DMS79 (cell line): ENCODE measurements at places on chromosomes 3 and 15.
A peak's percentile ranks its signal among the peaks of the same experiment; 100 is the strongest.

GRCh38 chr3:162777118-162777517, 1280.5 kb downstream of the OTOL1 start:
- DNase-seq, result no peak

DNA sequence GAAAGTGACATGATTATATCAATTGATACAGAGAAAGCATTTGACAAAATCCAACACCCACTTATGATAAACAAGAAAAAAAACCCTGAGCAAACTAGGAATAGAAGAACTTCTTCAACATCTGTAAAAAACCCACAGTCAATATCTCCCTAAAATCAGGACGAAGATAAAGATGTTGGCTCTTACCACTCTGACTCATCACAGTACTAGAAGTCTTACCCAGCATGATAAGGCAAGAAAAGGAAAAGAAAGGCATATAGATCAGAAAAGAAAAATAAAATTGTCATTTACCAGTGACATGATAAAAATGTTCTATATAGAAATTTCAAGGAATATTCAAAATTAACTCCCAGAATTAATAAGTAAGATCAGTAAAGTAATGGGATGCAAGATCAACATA, 7.2 kb upstream of the FBXW12 start:
- DNase-seq, result no peak

DNA sequence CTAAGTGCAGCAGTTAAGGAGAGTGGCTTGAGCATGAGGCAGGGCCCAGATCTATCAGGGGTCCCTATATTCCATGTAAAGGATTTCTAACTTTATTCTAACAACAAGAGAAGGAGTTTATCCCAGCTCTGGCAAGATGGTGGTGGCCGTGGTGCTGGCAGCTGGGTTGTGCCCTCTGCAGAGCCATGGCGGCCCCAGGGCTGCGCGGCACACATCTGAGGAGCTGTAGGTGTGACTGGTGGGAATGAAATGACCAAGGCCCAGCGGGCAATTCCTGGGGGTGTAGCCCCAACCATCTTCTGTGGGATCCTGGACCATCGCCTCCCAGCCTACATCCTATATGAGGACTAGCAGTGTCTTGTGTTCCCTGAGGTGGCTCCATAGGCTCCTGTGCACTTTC, 263.5 kb downstream of the CNTN4 start:
- DNase-seq, result no peak

DNA sequence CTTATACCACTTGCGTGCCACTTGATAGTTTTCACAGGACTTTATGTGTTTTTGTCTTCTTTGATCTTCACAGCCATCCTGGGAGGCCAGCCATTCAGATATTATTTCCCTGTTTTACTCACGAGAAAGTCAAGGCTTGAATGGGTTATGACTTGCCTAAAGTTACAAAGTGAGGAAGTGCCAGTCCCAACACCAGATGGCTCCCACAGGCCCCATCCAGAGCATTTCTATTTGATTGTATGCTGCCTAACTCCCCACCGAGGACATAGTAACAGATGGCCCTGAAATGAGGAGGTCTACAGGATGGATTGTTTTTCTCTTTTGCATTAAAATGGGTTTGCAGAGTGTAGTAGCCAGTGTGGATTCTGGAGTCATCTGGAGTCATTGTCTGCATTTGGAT, 74.5 kb downstream of the SPTSSB start:
- no peak for DNase-seq

DNA sequence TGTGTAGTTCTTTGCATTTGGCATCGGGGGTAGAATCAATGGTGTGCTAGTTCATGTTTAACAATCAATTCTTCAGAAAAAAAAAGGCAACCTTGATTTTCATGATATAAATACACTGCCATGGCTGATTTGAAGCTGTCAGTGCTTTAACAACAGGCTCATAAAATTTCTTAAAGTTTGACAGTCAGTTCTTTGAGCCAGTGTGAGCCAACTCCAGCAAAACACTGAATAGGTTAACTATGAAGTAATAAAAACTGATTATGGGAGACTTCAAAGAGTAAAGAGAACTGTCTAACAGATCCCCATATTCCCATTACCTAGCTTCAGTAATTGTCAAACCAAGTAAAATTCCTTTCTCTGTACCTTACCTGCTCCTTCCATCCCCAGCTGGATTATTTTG, 241.7 kb upstream of the SUCLG2 start:
- DNase-seq, result no peak

- DNase-seq, result no peak
Measured at GRCh38 chr3:143895805-143896204, 47.5 kb upstream of the SLC9A9 start.

DNA sequence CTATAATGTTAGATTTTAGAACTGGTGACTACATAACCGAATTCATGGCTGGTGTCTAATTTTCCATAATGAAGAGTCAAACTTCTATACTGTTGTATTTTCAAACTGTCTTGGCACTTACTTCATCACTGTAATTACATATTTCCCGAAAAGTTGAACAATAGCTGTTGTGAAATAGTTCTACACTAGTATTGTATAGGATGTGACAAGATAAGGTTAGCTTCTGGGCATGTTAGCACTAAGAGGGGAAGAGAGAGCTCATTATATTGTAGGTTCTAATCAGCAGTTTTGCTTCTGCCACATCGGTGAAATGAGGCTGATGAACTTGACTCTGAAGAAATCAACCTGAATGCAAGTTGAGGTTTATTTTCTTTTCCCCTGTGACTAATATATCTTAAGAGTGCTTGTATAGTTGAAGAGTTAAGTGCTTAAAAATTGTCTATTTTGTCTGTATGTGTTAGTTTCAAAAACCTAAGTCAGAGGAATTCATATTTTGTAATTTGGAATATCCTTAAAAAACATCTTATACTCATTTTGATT, 8.9 kb downstream of the GYG1 start:
- no peak for DNase-seq

DNA sequence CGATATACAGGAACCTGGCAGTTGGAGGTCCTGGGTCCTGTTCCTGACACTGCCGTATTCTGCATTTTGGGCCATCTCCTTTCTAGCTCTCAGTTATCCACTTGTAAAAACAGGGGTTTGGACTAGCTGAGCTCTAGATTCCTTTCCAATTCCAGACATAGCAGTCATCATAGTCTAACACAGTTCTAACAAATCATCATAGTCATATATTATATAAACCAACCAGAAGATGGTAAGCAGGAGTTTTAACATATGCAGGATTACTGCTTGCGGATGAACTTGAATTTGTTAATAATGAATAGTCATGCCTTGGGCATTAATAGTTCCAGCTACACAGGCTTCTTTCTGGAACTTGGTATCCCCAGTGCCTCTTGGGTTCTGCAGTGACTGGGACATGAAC, 26.6 kb downstream of the MASP1 start:
- DNase-seq, result no peak

- no peak for DNase-seq
Measured at GRCh38 chr3:120449251-120449650, 1.5 kb downstream of the FSTL1 start.

- no peak for DNase-seq
Measured at GRCh38 chr3:53530205-53530604, 35.8 kb downstream of the CACNA1D start.

GRCh38 chr15:38398134-38398533, 55.8 kb upstream of the FAM98B start:
- DNase-seq, result no peak

DNA sequence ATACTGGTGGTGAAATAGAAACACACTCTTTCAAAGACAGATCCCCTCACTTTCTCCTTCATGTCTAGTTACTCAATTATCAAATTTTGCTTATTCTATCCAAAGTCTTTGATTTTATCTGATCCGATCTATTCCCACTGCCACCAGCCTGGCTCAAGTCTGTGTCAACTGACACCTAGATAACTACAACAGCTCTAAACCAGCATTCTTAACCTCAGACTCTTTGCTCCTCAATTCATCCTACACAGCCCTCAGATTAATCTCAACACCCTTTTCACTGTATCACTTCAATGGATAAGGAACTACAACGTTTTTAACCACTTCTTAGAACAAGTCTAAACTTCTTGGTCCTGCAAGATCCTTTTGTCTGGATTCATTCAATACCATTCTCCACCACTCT, 9.1 kb downstream of the KPNA1 start:
- DNase-seq, result no peak

GRCh38 chr3:38382506-38383080, 36.0 kb downstream of the XYLB start:
- DNase-seq, result peak; percentile 3

DNA sequence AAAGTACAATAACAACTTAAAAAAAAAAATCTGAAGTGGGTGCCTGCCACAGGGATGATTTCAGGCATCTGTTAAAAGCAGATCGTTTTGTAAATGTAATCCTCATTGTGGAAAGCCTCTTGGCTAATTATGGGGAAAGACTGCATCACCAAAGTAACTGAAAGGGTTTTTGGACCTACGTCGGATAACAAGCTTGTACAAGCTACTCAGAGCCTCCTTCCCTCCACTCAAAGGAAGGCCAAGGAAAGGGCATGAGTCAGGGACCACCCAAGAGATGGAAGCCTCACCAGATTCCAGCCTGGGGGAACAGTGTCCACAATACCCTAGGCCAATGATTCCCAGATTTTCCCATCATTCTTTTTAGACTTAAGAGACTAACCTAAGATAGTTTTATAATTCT, 84.3 kb downstream of the ATP1B3 start:
- DNase-seq, result no peak

- DNase-seq, result peak; percentile 71
Measured at GRCh38 chr3:81760924-81761903, at the start of gene GBE1. Gene GBE1 (minus strand): TSS chr3:81761645. CDS start chr3:81761517, 128 bp downstream.
